ENCODE measurements at places on chromosomes 4 and X.

- no peak for DNase-seq
These were observed 46.3 kb downstream of the RASSF6 start for GRCh38 chr4:73573794-73574528.

- no peak for DNase-seq
These were observed 582.4 kb upstream of the FAM241A start for GRCh38 chr4:111562826-111563225.

DNA sequence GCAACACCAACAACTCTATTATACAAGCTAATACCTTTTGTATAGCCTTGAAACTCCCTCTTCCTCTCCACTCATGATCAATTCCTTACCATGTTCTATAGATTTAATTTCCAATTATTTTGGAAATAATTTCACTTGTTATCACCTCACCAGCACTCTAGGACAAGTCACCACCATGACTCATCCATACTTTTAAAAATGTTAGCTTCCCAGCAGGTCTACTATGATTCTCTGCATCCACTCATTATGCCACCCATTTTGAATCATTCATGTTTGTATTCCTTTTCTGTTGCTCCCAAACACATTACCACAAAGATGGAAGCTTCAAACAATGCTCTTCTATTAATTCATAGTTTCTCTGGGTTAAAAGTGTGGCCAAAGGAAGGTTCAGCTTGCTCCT, 469.6 kb downstream of the PDGFC start:
- no peak for DNase-seq

- no peak for DNase-seq
These were observed 100.8 kb downstream of the SPIN4 start for GRCh38 chrX:63250253-63250868.

GRCh38 chr4:110638089-110638746, 15.3 kb upstream of the PITX2 start:
- no peak for DNase-seq

Data from activated T-helper 1 cell treated with Interleukin-2 at 50 U/mL for 16 hours (primary cell).